ENCODE measurements at places on chromosomes 1 and 21. TPM values are rescaled to one million over a fixed set of nuclear protein-coding genes. Genes with fewer than 3 reads are reported as not detected.

The PGLYRP3 gene
- not detected for total RNA-seq

The ODF2L gene
- 36.1 TPM for total RNA-seq

The CASQ2 gene
- total RNA-seq, result not detected

The ORC1 gene
- total RNA-seq, result 3.2 TPM

The ODR4 gene
- 15.6 TPM for total RNA-seq

The UMODL1 gene
- 0.04 TPM for total RNA-seq

The TMEM50B gene
- 42.3 TPM for total RNA-seq

The CACNA1E gene
- 0.37 TPM for total RNA-seq

The ZP4 gene
- not detected for total RNA-seq

The CCDC17 gene
- 4.6 TPM for total RNA-seq

DNA sequence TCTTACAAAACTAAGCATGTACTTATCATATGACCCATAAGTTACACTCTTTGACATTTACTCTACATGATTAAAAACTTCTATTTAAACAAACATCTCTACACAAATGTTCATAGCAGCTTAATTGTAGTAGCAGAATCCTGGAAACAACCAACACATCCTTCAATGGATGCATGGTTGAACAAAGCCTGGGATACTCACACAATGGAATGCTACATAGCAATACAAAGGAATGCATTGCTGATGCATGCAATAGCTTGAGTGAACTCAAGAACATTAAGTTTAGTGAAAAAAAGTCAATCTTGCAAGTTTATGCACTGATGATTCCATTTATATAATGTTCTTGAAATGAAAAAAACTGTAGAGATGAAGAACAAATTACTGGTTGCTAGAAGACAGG lies 686.9 kb downstream of the LRRIQ3 start:
- H3K27ac ChIP-seq, result no peak overlapping the region
- no peaks in the 10 kb centered on the region for H3K36me3 ChIP-seq
- no peaks in the 10 kb centered on the region for H3K27me3 ChIP-seq
- H3K4me1 ChIP-seq, result no peaks in the 10 kb centered on the region
- DNase-seq, result no peak

DNA sequence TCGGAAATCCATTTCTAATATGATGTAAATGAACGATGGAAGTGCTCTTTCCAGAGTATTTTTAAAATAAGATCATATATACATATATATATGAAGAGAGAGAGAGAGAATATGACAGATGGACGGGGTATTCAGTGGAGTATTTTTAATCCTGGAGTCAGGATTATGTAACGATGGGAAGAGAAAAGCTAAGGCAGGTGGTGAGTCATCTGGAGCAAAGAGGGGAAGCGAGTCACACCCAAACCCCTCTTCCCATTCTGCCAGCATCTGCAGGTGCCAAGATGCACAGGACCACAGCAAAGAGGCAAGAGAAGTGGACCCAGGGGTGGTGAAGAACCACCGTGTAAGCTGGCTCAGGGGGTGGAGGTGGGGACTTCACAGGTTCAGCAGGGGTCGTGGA lies 102.7 kb upstream of the GRIK3 start:
- no peak for DNase-seq
- H3K36me3 ChIP-seq, result no peaks in the 10 kb centered on the region
- H3K4me3 ChIP-seq, result no peak overlapping the region
- H3K27ac ChIP-seq, result no peak overlapping the region
- H3K27me3 ChIP-seq, result peaks cover 11% of the 10 kb centered on the region

- no peak overlapping the region for H3K27ac ChIP-seq
- DNase-seq, result no peak
- peaks cover 19% of the 10 kb centered on the region for H3K4me1 ChIP-seq
- peaks cover 42% of the 10 kb centered on the region for H3K27me3 ChIP-seq
- H3K36me3 ChIP-seq, result no peaks in the 10 kb centered on the region
Observed at GRCh38 chr1:205458777-205459566, 3.1 kb upstream of the BLACAT1 start.

DNA sequence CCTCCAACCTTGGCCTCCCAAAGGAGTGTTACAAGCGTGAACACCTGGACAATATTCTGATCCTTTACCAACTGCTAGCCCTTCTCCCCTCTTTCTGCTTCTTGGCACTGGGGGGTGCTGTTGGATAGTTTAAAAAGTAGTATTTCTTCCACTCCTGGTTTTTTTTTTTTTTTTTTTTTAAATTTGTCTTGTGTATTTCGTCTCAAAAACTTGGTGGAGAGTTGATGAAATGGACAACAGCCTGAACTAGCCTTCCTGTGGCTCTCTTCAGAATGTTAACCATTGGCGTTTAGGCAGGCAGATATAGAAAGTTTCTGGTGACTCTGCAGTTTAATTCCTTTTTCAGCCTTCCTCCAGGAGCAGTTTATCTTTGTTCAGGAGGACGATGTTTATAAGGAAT lies 69.7 kb upstream of the USP24 start:
- DNase-seq, result no peak
- peaks cover 47% of the 10 kb centered on the region for H3K4me1 ChIP-seq
- peaks cover 3% of the 10 kb centered on the region for H3K27me3 ChIP-seq
- H3K27ac ChIP-seq, result no peak overlapping the region
- no peak overlapping the region for H3K4me3 ChIP-seq

GRCh38 chr1:205421798-205422197 lies at the start of gene LEMD1:
LEMD1 (minus strand) TSS chr1:205422056; CDS start chr1:205420536, 1,520 bp downstream.
- H3K4me3 ChIP-seq, result no peak within 1 kb of the TSS
- H3K27me3 ChIP-seq, result peaks cover 18% of the 10 kb centered on the region
- H3K36me3 ChIP-seq, result no peaks in the 10 kb centered on the region
- H3K4me1 ChIP-seq, result no peaks in the 10 kb centered on the region
- no peak for DNase-seq

GRCh38 chr1:65113298-65113697 lies 34.7 kb upstream of the AK4 start:
- no peak overlapping the region for H3K27ac ChIP-seq
- no peaks in the 10 kb centered on the region for H3K36me3 ChIP-seq
- no peak for DNase-seq
- H3K4me3 ChIP-seq, result no peak overlapping the region

- no peak overlapping the region for H3K27ac ChIP-seq
- DNase-seq, result no peak
- H3K36me3 ChIP-seq, result no peaks in the 10 kb centered on the region
- H3K4me1 ChIP-seq, result peaks cover 8% of the 10 kb centered on the region
- no peaks in the 10 kb centered on the region for H3K27me3 ChIP-seq
Observed at GRCh38 chr21:39096754-39097153, 86.5 kb downstream of the PSMG1 start.

- DNase-seq, result no peak
- peaks cover 44% of the 10 kb centered on the region for H3K36me3 ChIP-seq
- H3K4me1 ChIP-seq, result peaks cover 77% of the 10 kb centered on the region
- H3K4me3 ChIP-seq, result no peak overlapping the region
Observed at GRCh38 chr1:230072866-230073265, 5.8 kb downstream of the GALNT2 start.

- no peak overlapping the region for H3K4me3 ChIP-seq
- no peaks in the 10 kb centered on the region for H3K4me1 ChIP-seq
- H3K27me3 ChIP-seq, result no peaks in the 10 kb centered on the region
- no peaks in the 10 kb centered on the region for H3K36me3 ChIP-seq
- DNase-seq, result no peak
- no peak overlapping the region for H3K27ac ChIP-seq
Observed at GRCh38 chr1:205069371-205070125, 14.7 kb downstream of the TMEM81 start.

GRCh38 chr21:28100366-28100765 lies 892.3 kb downstream of the LTN1 start:
- no peaks in the 10 kb centered on the region for H3K36me3 ChIP-seq
- no peak overlapping the region for H3K27ac ChIP-seq
- no peak overlapping the region for H3K4me3 ChIP-seq
- no peak for DNase-seq
- H3K4me1 ChIP-seq, result no peaks in the 10 kb centered on the region

- H3K4me3 ChIP-seq, result no peak overlapping the region
- no peaks in the 10 kb centered on the region for H3K4me1 ChIP-seq
- H3K27ac ChIP-seq, result no peak overlapping the region
- no peaks in the 10 kb centered on the region for H3K27me3 ChIP-seq
- DNase-seq, result no peak
Observed at GRCh38 chr1:245932302-245932972, 574.6 kb downstream of the SMYD3 start.

DNA sequence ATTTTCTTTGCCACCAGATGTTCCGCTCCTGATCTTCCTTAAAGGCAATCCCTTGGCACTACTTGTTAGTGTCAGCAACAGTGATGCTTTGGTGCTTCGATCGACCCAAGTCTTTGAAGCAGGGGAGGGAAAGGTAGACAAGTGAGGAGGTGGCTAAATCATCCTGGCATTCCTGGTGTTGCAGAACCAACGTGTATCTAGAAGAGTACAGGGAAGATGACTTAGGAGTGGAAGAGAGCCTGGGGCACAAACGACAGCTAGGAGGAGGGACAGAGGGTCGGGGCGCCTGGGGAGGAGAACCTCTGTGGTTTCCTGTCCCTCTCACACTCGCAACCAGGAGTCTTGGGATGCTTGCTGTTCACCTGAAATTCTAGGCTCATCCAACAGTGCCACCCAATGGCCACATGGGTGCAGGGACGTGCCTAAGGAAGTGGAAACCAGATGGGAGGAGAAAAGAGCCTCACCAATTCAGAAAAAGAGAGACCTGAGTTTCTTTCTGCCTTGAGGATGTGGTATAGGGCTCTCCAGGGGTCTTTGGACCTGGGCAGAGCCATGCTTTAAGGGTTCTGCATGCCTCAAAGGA lies 9.5 kb upstream of the KCNA2 start:
- DNase-seq, result no peak
- peaks cover 10% of the 10 kb centered on the region for H3K27me3 ChIP-seq
- no peaks in the 10 kb centered on the region for H3K36me3 ChIP-seq
- H3K27ac ChIP-seq, result no peak overlapping the region
- peaks cover 26% of the 10 kb centered on the region for H3K4me1 ChIP-seq
- no peak overlapping the region for H3K4me3 ChIP-seq

DNA sequence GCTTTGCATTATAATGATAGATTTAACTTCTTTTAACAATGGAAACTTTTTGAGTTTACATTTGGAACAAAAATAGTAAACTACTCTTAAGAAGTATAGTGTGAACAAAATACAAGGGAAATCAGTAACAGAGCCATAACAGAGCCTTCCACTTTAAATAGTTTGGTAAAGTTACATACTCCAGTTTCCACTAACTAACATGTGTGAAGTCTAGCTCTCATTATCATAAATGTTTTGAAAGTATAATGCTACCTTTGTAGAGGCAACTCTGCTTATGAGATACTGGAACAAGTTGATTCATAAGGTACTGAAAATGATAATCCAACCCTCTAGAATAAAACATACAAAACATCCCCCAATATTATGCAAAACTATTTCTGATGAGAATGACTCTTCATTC lies 1155.1 kb upstream of the ADGRL2 start:
- peaks cover 17% of the 10 kb centered on the region for H3K4me1 ChIP-seq
- DNase-seq, result no peak
- peaks cover 2% of the 10 kb centered on the region for H3K36me3 ChIP-seq
- H3K4me3 ChIP-seq, result no peak overlapping the region

DNA sequence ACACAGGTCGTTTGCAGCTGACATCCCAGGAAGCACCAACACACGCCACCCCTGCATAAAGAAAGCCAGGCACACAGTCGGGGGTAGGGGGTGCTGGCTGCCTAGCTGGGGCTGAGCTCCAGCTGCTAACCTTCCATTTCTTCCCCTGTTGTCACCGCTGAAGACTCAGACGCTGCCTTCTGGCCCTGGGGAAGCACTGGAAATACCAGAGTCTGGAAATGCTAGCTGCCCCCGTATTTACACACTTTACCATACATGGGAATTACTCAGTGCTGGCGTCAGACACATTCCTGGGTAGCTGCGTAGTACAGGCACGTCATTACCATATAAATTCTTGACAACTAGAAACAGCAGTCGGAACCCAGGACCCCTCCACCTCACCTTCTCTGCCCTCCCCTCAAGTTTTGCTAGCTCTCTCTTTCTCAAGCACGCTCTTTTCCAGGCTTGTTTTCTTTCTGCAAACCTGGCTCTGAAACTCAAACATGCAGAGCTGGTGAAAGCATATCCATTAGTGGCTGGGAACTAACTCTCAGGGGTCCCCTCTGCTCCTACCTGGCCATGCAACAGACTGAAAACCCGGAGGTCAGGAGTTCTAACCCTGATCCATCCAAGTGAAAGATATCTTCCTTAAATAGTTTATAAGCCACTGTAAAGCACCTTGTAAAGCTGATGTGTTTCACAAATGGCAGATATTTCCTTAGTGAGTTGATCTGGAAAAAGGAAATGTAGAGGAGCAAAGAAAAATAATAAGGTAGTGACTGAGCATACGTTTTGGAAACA lies 3.3 kb downstream of the CSRP1 start:
- H3K27me3 ChIP-seq, result no peaks in the 10 kb centered on the region
- no peak overlapping the region for H3K27ac ChIP-seq
- peaks cover 26% of the 10 kb centered on the region for H3K4me1 ChIP-seq
- no peak overlapping the region for H3K4me3 ChIP-seq

GRCh38 chr1:9247894-9248293 lies 13.3 kb downstream of the H6PD start:
- H3K27me3 ChIP-seq, result no peaks in the 10 kb centered on the region
- H3K4me3 ChIP-seq, result no peak overlapping the region
- no peak for DNase-seq
- peaks cover 36% of the 10 kb centered on the region for H3K36me3 ChIP-seq

GRCh38 chr1:183148599-183148998 lies 37.5 kb upstream of the LAMC2 start:
- H3K36me3 ChIP-seq, result peaks cover 8% of the 10 kb centered on the region
- DNase-seq, result no peak
- no peaks in the 10 kb centered on the region for H3K4me1 ChIP-seq
- H3K27ac ChIP-seq, result no peak overlapping the region
- H3K27me3 ChIP-seq, result peaks cover 6% of the 10 kb centered on the region

- no peak overlapping the region for H3K27ac ChIP-seq
- no peak overlapping the region for H3K4me3 ChIP-seq
- no peak for DNase-seq
- no peaks in the 10 kb centered on the region for H3K36me3 ChIP-seq
Observed at GRCh38 chr1:162663589-162664106, 31.4 kb downstream of the DDR2 start.

DNA sequence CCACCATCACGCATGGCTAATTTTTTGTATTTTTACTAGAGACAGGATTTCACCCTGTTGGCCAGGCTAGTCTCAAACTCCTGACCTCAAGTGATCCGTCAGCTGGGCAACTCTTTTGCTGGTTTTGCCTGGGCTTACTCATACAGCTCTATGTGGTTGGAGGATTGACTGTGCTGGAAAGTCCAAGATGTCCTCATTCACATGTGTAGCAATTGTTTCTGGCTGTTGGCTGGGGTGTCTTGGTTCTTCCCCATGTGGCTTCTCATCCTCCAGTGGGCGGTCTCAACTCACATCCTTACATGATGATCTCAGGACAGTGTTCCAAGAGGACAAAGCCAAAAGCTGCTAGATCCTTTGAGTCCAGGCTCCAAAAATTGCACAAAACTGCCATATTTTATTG lies 53.3 kb downstream of the TEX35 start:
- DNase-seq, result no peak
- H3K27ac ChIP-seq, result peak overlapping the region; percentile 68
- H3K4me1 ChIP-seq, result peaks cover 74% of the 10 kb centered on the region
- H3K36me3 ChIP-seq, result peaks cover 28% of the 10 kb centered on the region
- H3K27me3 ChIP-seq, result no peaks in the 10 kb centered on the region

- peaks cover 2% of the 10 kb centered on the region for H3K4me1 ChIP-seq
- H3K27ac ChIP-seq, result no peak overlapping the region
- no peak overlapping the region for H3K4me3 ChIP-seq
- peaks cover 2% of the 10 kb centered on the region for H3K27me3 ChIP-seq
- no peaks in the 10 kb centered on the region for H3K36me3 ChIP-seq
Observed at GRCh38 chr21:31161157-31161556, 122.9 kb upstream of the KRTAP19-8 start.

GRCh38 chr1:208654241-208654640 lies 410.1 kb upstream of the PLXNA2 start:
- no peak for DNase-seq
- no peak overlapping the region for H3K27ac ChIP-seq
- H3K4me3 ChIP-seq, result no peak overlapping the region
- no peaks in the 10 kb centered on the region for H3K36me3 ChIP-seq
